ENCODE measurements at places on chromosomes 5 and 9.

GRCh38 chr9:105076729-105077128 is 148.8 kb upstream of the ABCA1 start:
- DNase-seq: no peak

GRCh38 chr5:54619731-54620130 is 102.2 kb downstream of the SNX18 start:
- no peak for DNase-seq

- DNase-seq: no peak
These were observed 48.1 kb upstream of the PRR16 start for GRCh38 chr5:120415985-120416384.

DNA sequence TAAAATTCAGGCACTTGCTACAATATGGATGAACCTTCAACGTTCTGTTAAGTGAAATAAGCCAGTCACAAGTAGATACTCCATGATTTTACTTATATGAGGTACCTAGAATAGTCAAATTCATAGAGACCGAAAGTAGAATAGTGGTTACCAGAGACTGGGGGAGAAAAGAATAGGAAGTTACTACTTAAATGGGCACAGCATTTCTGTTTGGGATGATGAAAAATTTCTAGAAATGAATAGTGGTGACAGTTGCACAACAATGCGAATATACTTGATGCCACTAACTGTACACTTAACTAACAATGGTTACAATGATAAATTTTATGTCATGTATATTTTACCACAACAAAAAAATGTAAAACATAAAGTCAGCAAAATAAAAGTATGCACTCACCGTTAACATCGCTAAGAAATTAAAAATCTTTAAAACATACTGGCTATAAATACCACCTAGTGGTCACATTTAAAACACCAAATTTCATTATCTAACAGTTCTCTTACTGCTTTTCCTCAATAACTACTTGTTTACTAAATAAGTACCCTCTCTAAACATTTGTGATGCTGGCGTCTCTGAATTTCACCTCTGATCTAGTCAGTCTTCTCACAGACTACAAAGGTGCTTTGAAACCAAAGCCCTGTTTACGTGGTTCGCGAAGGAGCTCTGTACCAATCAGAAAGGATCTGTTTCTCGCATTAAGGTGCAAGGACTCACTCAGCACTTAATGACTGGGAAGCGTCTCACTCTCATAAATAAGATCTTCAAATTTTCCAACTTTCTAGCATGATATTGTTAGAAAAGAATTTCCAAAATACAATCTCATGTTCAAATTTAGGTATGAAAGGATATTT is 22.7 kb downstream of the KIF3A start:
- no peak for DNase-seq

DNA sequence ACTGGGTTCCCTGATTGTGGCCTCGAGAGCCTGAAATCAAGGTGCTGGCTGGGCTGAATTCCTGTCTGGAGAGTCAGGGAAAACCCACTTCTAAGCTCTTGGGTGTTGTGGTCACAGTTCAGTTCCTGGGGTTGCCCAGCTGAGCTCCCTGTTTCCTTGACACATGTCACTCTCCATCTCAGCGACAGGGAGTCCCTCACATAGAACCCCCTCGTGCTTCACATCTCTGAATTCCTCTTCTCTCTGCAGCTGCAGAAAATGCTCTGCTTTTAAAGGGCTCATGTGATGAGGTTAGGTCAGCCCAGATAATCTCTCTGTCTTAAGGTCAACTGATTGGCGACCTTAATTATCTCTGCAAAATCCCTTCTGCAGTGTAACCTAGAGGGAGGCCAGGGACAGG is 53.5 kb upstream of the NFIL3 start:
- DNase-seq: no peak

DNA sequence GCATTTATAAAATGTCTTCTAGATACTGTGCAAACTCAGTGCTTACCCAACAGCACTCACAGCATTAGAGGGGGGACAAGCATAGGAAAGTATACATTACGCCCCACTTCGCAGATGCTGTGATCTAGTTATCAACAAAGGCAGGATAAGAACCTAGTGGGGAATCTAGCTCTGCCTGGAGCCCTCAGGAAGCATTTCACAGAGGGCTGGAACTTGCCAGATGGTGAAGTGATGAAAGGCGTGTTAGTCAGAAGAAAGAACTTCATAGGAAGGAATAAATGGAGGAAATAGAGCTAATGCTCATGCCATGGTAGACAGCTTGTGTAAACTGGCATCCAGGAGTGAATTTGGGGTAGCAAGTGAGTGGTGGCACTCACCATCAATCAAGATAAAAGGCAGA is 25.8 kb downstream of the DIRAS2 start:
- DNase-seq: no peak

GRCh38 chr5:66689522-66690220 is 93.5 kb downstream of the MAST4 start:
- no peak for DNase-seq

GRCh38 chr5:172178301-172178987 is 9.6 kb downstream of the STK10 start:
- DNase-seq: no peak

- no peak for DNase-seq
These were observed 28.4 kb downstream of the ELP1 start for GRCh38 chr9:108905494-108905893.

- no peak for DNase-seq
These were observed 25.2 kb downstream of the SLC28A3 start for GRCh38 chr9:84315278-84315877.

GRCh38 chr5:53059281-53059680 is 50.3 kb downstream of the MOCS2 start:
- DNase-seq: no peak

GRCh38 chr5:74895906-74896305 is 29.7 kb upstream of the FAM169A start:
- no peak for DNase-seq

DNA sequence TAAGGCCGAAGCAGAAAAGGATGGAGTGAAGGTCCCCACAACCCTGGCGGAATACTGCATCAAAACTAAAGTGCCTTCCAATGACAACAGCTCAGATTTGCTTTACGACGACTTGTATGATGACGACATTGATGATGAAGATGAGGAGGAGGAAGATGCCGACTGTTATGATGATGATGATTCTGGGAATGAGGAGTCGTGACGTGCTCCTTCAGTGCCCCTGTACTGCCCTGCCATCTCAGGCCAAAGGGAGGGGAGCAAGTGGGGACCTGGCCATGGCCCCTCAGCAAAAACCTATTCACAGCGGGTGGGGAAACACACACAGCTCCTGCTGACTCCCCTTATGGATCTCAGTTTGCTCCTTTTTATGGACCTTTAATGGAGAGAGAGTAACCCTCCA is 100.1 kb downstream of the UBE2R2 start:
- no peak for DNase-seq

GRCh38 chr5:76014005-76014404 is 69.2 kb upstream of the SV2C start:
- DNase-seq: no peak

- no peak for DNase-seq
These were observed 97.6 kb downstream of the GALNT10 start for GRCh38 chr5:154288145-154288544.

GRCh38 chr5:29547236-29547865 is 1646.1 kb upstream of the CDH6 start:
- DNase-seq: no peak

- DNase-seq: no peak
These were observed 29.0 kb upstream of the PITX1 start for GRCh38 chr5:135063056-135063445.

GRCh38 chr5:112732131-112732530 is 5.6 kb upstream of the APC start:
- DNase-seq: no peak

DNA sequence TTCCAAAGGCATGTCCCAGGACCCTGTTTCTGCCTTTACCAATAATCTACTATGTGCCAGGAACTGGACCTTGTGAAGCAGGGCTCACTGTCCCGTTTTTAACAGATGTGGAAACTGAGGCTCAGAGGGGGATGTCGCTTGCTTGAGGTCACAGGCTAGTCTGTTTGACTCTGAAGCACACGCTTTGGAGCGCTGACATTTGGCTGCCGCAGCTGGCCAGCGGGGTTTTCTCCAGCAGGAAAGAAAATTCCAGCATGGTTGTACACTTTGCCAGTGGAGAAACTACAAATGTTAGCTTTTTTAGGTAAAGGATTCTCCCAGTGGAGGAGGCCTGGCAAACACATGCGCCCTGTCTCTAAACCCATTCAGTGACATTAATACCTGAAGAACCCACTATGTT is 50.5 kb downstream of the SH3PXD2B start:
- no peak for DNase-seq

DNA sequence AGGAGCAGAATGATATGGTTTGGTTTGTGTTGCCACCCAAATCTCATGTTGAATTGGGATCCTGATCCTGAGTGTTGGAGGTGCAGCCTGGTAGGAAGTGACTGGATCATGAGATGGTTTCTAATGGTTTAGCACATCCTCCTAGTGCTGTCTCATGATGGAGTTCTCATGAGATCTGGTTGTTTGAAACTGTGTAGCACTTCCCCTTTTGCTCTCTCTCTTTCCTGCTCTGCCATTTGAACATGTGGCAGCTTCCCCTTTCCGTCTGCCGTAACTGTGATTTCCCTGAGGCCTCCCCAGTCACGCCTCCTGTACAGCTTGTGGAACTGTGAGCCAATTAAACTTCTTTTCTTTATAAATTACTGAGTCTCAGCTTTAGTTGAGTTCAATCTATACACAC is 756.8 kb upstream of the CDH6 start:
- DNase-seq: no peak

DNA sequence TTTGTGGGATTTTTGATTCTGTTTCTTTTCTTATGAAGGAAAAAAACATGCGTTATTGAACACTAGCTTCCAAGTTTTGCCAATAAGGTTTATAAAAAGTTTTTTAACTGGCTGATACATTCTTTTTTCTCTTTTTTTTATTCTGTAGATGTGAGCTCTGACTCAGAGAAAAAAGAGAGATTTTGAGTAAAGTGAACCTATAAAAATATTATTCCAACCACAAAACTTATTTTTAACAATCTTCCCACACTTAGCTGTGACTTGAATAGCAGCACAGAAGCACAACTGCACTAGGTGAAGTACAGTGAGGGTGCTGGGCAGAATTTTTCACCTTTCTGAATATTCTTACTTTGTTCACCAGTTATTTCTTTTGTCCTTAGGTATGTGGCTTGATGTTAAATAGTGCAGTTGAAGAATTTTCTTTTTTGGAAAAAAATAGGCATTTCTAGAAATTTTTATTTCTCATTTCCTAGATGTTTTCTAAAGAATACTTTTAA is 41.6 kb downstream of the CHSY3 start:
- no peak for DNase-seq

GRCh38 chr5:345404-346195 is 24.1 kb downstream of the AHRR start:
- no peak for DNase-seq

GRCh38 chr9:16103620-16104397 is 551.0 kb downstream of the CCDC171 start:
- no peak for DNase-seq

- no peak for DNase-seq
These were observed 11.1 kb downstream of the SMU1 start for GRCh38 chr9:33065157-33066076.

- DNase-seq: no peak
These were observed 199.6 kb upstream of the DAB2 start for GRCh38 chr5:39624268-39624886.

GRCh38 chr5:159107308-159107707 is 7.6 kb upstream of the EBF1 start:
- no peak for DNase-seq

- no peak for DNase-seq
These were observed 111.9 kb downstream of the FBN2 start for GRCh38 chr5:128426090-128426534.

DNA sequence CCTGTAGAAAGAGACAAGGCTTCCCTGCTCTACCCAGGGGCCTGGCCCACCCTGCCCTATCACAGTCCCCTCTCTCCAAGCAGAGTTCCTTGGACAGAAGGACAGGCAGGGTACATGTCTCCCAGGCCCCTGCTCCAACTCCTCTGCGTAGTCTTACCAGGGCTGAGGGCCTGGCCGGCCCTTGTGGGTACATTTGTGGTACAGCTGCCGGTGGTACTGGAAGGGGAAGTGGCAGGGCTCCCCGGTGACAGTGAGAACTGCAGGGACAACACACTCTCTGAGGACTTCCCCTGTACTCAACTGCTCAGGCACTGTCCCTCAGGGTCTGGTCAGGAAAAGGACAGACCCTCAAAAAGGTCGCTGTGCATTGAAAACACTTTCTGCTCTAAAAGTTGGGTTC is 3.6 kb downstream of the F12 start:
- DNase-seq: no peak

DNA sequence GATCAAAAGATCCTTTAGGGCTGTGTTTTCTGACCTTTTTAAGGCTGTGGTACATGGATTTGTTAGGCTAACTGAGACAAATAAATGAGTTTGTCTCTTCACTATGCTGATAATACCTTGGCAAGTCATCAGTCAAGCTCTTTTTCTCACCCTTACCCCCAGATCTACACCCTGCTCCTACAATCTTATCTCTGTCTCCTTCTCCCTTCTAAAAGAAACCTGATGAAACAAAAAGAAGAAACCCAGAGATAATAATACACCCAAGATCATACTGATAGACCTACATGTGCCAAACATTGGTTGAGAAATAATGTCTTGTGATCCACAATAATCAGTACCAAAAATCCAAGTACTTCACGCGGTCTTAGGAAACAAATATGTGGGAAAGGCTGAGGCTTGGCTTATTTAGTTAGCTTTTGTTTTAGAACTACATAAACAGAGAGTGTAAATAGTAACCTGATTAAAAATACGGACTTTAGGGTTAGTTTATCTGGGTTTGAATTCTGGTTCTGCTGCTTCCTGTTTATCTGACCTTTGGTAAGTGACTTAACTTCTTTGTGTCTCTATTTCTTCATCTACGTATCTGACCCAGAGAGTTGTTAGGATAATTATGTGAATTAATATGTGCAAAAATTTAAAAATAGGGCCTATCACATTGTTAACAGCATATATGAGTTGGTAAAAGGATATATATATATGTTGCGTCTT is 24.8 kb upstream of the PDCD1LG2 start:
- no peak for DNase-seq

All from esophagus squamous epithelium (tissue), 5 donors.